Activated naive CD8-positive, alpha-beta T cell treated with anti-CD3 and anti-CD28 coated beads, Interleukin-2, amount 10 ng/mL, durations not matched to agents 7 days and 5 days (primary cell): ENCODE measurements at places on chromosomes 16 and 17. TPM values are rescaled to one million over a fixed set of nuclear protein-coding genes. Genes with fewer than 3 reads are reported as not detected.

The SLC9A5 gene
- total RNA-seq = 4.5 TPM

The NOTUM gene
- total RNA-seq = 0.26 TPM

The SP6 gene
- 0.09 TPM for total RNA-seq

The CBX1 gene
- 56.0 TPM for total RNA-seq

The MAF gene
- 8.8 TPM for total RNA-seq

The UNC45B gene
- 0.14 TPM for total RNA-seq

The PERCC1 gene
- 0.57 TPM for total RNA-seq

The KRT40 gene
- not detected for total RNA-seq

The G6PC1 gene
- total RNA-seq = not detected

The TPSD1 gene
- not detected for total RNA-seq

The AANAT gene
- not detected for total RNA-seq

The KIF2B gene
- not detected for total RNA-seq

The CMC2 gene
- 73.0 TPM for total RNA-seq

The ETV4 gene
- total RNA-seq = 1.6 TPM

The CCL2 gene
- 9.4 TPM for total RNA-seq

The ZNF500 gene
- 23.8 TPM for total RNA-seq

The SYNRG gene
- 137 TPM for total RNA-seq

The PTX4 gene
- total RNA-seq = not detected

The HIC1 gene
- total RNA-seq = 62.1 TPM

The PLA2G10 gene
- not detected for total RNA-seq

The MAPT gene
- total RNA-seq = 0.74 TPM

The UQCRC2 gene
- 216 TPM for total RNA-seq

The TMC7 gene
- total RNA-seq = not detected

The PDILT gene
- total RNA-seq = not detected

The OR4D1 gene
- 0.72 TPM for total RNA-seq

The TEFM gene
- 16.6 TPM for total RNA-seq

The DNAI2 gene
- total RNA-seq = 1.2 TPM

The KRT12 gene
- not detected for total RNA-seq

The CIITA gene
- 12.6 TPM for total RNA-seq

The PRR14 gene
- total RNA-seq = 89.7 TPM

The CCL7 gene
- not detected for total RNA-seq
